ENCODE measurements at places on chromosomes 5 and 9.

DNA sequence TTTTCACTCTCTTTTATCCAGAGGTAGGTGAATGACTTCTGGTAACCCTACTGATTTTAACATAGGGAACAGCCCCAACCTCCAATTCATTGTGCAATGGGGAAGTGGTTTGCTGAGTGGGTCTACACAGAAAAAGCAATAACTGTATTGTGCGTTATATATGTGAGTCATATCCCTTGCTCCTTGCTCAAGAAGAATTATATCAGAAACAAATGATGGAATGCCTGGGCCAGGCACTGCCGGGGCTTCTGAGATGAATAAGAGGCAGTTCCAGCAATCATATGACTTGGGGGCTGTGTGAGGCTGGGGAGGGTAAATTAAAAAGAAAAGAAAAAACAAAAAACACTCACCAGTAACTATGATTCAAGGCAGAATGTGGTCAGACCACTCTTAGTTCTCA is 79.2 kb upstream of the ABCA1 start:
- no peak for DNase-seq

- DNase-seq: no peak
Measured at GRCh38 chr5:91643797-91644196, 260.7 kb upstream of the ARRDC3 start.

GRCh38 chr5:149185067-149185466 is 43.8 kb downstream of the ABLIM3 start:
- DNase-seq: no peak

DNA sequence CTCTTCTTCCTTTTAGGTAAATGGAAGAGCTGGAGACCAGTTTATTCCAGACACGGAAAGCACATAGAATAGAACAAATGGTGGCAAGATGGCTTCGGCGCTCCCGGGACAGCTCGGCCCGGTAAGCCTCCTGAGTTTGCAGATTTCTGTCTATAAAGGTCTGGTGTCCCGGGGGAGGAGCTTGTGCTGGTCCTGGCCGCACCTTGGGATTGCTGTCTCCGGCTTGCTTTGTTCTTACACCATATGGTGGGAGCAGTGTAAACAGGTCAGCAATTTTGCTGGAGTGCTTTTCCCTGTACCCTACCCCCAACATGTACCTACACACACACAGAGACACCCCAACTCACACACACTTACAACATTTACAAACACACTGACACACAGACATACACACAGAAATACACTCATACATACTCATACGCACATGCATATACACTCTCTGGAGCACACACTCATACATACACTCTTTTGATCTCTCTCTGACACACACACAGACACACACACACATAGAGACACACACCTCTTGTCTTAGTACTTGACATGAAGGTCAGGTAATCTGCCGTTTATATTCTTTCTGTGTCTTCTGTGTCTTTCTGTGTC is 42.0 kb downstream of the FRMPD1 start:
- DNase-seq: no peak

DNA sequence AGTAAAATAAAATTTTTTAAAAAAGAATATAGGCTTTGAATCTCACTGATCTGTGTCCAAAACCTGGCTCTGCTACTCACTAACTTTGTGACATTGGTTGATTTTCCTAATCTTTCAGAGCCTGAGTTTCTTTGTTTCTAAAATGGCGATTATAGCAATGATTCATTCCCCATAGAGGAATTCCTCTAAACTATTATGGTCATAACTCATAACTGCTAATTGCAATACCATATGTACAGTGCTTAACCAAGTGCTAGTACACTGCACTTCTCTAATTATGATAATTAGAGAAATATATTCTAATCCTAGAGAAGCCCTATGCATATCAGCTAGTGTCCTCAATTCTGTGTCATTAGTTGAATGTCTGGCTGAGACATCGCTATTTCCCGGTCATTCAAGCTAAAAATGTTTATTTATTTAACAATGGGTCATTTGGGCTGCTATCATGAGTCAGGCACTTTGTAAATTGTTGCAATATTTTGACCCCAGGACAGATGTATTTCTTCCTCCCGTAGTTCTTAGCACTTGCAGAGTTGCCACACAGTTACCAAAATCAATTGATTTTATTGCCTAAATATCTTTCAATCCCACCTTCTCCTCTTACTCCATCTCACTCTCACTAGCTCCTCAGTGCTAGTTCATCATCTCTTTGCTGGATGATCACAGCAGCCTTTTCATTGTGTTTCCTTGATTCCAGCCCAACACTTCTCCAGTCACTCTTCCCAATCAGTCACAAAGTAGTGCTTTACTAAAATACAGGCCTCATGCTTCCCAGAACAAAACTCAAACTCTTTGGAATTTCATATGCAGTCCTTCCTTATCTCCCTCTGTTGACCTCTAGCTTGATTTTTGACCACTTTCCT is 200.9 kb upstream of the PAPPA start:
- DNase-seq: no peak

GRCh38 chr5:62260513-62260912 is 45.5 kb upstream of the KIF2A start:
- DNase-seq: no peak

DNA sequence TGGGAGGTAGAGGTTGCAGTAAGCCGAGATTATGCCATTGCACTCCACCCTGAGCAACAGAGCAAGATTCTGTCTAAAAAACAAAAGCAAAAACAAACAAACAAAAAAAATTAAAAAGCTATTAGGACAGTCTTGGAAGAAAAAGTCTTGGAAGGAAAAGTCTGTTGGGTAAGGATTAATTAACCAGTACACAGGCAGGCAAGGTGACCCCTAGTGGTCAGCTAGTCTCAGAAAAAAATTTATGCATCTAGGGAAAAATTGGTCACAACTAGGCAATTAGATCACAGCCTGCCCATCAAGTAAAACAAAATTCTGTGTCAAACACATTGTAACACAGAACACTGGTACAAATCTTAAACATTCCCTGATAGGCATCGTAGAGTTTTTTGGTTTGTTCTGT is 6.7 kb upstream of the ANKRD18B start:
- no peak for DNase-seq

DNA sequence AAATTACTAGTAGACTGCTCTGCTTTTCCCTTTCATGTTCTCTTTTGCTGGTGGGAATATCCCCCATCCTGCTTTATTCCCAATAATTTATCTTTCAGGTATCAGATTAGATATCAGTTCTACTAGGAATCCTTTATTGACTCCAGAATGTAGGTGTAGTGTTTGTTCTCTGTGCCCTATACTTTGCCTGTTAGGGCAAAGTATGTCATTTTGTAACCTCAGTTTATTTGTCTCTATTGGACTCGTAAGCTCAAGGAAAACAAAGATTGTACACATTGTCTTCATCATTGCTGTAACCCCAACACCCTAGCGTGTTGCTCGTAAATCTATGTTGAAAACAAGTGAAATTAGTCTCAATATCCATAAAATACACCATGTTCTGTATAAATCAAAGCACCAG is 190.5 kb downstream of the COMMD10 start:
- DNase-seq: no peak

DNA sequence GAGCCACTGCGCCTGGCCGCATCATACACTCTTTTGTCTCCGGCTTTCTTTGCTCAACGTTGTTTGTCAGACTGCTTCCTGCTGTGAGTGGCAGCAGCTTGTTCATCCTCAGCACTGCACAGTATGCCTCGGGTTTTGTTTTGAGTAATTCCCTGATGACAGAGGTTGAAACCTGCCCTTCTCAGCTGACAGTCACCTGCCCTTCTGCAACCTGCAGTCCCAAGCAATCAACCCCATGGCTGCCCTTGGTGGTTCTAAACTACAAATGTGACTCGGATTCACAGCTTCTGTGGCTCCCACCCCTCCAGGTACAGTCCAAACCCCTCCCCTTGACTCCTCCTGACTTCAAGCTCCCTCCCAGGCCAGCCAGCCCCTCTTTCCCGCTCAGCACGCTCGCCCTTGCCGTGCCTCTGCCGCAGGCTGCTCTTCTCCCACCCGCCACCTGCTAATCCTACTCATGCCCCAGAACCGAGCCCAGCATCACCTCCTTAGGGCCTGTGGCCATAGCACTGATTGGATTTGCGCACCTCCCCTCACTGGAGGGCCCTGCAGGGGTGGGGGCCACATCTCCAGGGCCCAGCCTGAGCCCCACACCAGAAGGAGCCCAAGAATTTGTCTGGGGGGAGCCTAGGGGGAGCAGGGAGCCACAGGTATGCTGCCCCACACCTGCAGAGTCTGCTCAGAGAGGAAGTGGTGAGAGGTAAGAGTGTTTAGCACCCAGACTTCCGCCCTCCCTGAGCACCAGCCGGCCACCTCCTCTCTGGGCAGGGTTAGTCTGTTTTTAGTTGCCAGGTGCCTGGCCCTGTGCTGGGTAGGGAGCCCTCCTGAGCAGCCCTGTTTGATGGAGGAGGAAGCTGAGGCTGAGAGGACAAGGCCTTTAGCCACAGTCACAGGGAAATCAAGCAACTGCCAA is 10.1 kb downstream of the EEIG1 start:
- DNase-seq: no peak

DNA sequence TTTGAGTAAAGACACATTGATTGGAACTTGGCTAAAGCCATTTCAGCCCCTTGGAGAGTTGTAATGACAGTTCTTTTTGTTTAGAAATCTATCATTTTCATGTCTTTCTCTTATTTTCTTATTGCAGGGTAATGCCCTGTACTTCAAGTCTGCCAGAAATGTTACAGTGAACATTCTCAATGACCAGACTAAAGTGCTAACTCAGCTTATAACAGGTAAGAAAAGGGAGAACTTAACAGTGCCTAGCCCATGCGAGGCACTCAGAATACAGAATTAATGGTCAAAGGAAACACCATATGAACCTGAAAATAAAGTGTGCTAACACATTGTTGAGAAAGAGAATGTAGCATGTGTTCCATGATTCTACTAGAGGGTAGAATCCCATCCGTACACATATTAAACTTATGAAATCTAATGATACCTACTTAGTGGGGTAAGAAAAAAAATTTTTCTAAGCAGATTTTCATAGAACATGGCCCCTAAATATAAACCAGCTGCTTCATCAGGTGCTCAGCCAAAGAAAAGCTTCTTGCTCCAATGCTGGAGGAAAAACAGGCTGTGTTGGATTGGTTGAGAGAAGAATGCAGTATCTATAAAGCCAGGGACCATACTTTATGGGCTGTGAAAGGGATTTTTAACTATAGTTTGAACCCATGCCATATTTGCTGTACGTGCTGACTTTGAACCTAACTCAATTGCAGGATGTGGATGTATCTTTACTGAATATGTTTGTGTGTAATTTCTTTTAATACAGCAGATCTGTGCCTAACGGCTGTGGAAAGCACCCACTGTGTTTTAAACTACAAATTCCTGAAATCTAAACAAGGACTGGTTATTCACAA is 260.8 kb upstream of the PPP1R2B start:
- no peak for DNase-seq

GRCh38 chr5:14595189-14595588 is 13.6 kb downstream of the OTULINL start:
- no peak for DNase-seq

All from stimulated activated CD4-positive, alpha-beta T cell treated with anti-CD3 and anti-CD28 coated beads, Interleukin-12 subunit alpha, Interleukin-12 subunit beta, amount 100 ng/mL, for 24 hours (primary cell).